ENCODE measurements at places on chromosomes 11 and 22. TPM values are rescaled to one million over a fixed set of nuclear protein-coding genes. Genes with fewer than 3 reads are reported as not detected.

GRCh38 chr22:45551310-45552016 is 48.8 kb downstream of the FBLN1 start:
- DNase-seq, result no peak

DNA sequence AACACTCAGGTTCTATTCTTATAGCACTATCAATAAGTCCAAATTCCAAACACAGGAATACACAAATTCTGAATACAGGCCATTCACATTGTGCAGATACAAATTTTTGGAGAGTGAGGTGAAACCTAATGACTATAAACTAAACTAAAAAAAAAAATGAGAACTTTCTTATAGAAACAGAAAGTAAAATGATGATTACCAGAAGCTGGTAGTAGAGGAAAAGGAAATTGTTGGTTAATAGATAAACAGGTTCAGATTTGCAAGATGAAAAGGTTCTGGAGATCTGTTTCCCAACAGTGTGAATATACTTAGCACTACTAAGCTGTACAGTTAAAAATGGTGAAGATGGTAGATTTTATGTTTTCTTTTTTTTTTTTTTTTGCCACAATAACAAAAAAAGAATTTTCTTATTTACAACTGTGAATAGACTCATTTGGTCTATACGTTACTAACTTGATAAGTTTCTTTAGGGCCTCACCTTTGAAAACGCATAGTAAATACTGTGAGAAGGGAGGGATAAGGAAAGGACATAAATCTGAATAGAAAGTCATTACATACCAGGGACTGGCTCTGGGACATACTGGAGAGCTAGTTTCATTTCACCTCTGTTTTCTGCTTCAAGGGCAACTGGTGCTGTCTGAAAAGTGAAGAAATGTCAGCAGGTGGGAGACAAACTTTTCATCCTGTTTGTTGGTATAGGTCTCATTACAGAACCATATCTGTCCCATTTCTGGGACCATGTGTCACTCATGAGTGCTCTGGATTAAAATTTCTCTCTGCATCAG is 14.2 kb upstream of the CCDC89 start:
- no peak for DNase-seq

GLB1L2 gene
- 0.28 TPM for polyA plus RNA-seq

DNA sequence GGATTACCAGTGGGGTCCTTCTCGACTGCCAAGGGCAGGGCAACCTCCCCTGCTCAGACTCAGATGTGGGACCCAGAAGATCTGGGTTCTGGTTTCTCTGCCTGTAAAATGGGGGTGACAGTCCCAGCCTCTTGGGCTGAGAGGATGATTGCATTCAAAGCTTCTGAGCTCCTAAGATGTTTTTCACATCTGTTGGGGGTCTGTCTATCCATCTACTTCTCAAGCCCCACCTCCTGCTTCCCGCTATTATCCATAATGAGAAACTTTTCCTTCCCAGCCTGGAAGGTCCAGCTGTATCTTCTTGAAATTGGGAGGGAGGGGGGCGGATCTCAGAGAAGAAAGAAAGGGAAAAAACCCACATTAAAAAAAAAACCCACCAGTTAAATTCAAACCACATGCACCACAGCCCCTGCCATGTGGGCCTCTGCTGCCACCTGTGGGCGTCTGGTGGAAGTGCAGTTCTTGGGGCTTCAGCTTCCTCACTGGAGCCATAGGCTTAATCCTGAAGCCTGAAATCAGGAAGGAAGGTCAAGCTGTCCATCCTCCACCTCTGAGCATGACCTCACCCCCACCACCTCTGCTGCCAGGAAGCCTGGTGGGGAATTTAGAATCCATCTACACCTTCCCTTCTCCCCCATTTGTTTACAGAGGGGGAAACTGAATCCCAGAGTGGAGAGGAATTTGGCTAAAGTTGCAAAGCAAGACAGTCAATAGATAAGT is 27.3 kb downstream of the ARHGEF17 start:
- DNase-seq, result peak; percentile 89

- DNase-seq, result no peak
Observed at GRCh38 chr22:43884600-43885318, 7.1 kb downstream of the PNPLA5 start.

THRSP gene
- polyA plus RNA-seq, result 1.2 TPM

DNA sequence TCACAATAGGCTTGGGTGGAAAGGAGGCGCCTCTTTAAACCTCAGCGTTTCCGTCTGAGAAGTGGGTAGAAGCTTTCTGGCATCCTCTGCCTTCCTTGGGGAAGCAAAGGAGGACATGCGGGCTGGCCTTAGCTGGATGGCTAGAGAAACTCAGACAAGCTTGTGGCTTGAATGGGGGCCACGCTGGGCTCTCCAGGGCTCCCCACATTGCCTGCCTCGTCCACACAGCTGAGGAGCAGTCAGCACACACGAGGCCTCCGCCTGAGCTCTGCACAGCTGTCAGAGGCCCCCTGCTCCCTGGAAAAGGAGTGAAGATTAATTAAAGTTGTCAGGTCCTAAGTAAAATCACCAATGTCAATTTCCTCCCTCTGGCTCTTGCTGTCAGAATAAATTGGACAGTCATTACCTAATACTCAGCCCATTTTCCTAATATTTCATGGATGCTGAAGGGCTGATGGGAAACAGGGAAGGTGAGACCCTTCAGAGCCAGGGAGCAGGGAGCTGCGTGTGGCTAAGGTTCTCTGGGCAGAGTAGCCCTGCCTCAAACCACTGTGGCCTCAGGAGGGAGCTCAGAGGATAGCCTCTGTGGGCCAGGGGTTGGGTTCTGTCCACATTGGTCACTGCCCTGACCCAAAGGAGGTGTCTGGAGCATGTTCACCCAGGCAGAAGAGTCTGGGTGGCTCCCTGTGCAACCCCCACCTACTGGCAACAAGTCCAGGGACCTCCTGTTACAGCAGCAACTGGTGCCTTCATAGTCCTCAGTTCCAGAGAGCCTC is 118.3 kb upstream of the CD82 start:
- DNase-seq, result no peak

C22orf42 gene
- polyA plus RNA-seq, result not detected

All from hindlimb muscle (tissue), 1 donor.